ENCODE measurements at places on chromosomes 5 and 9.

DNA sequence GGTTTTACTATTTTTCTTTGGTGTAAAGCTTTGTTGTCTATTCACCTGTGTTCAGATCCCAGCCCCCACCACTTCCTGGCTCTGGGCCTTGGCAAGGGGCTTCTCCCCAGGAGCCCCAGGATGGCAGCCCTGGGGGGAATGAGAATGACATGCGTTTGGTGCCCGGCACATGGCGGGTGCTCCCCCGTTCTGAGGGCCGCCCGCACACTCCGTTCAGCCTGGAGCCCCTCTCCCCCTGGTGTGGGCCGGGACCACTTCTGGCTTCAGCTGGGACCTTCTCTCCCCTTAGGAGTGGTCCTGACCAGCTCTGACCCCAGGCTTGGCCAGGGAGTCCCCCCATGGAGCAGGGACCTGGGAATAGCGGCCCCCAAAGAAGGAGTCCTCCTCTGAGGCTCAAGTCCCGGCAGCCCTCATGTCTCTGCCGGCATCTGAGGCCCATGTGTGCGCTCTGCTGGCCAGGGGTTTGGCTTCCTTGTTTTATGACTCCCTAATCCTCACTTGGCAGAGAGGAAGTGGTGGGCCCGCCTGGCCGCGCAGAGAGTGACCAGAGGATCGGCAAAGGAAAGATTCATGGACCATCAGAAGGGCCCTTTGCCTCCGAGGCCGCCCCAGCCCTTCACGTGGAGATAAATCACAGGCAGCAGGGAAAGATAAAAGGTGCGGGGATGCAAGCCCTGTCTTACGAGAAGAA is 57.0 kb upstream of the LMX1B start:
- DNase-seq, result no peak

GRCh38 chr5:10984021-10984715 is 223.1 kb upstream of the DAP start:
- no peak for DNase-seq

DNA sequence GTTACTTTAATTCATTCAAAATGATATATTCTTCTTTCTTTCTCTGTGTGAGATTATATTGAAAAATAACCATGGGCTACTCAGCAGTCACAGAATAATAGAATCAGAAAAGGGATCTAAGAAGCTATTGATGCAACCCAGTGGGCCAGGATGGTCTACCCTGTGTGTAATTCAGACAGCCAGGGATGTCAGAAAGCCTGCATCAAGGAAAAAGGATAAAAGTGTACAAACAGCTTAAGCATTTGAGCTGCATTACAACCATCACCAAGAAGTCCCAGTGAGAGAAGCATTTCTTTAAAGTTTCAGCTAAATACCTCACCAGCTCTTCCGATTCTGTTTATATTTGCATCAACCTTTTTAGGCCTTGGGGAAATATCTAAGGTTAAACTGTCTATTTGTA is 37.8 kb upstream of the PPP3R2 start:
- no peak for DNase-seq

DNA sequence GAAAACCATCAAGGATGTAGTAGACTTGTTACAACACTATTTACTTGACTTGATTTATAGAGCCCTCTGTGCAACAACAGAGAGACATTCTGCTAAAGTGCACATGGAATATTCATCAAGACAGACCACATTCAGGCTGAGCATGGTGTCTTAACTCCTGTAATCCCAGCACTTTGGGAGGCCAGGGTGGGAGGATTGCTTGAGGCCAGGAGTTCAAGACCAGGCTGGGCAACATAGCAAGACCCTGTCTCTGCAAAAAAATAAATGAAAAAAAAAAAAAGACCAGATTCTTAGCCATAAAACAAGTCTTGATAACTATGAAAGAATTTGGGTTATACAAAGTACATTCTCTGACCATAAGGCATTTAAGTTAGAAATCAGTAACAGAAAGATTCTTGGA is 25.3 kb downstream of the DENND4C start:
- DNase-seq, result no peak

GRCh38 chr9:70578720-70579119 is 164.3 kb upstream of the KLF9 start:
- DNase-seq, result no peak

GRCh38 chr5:165209101-165209727 is 1703.8 kb downstream of the MAT2B start:
- DNase-seq, result peak; percentile 36

- no peak for DNase-seq
Observed at GRCh38 chr5:58477760-58478376, 13.4 kb upstream of the GAPT start.

GRCh38 chr5:4643190-4643589 is 496.9 kb upstream of the ADAMTS16 start:
- no peak for DNase-seq

DNA sequence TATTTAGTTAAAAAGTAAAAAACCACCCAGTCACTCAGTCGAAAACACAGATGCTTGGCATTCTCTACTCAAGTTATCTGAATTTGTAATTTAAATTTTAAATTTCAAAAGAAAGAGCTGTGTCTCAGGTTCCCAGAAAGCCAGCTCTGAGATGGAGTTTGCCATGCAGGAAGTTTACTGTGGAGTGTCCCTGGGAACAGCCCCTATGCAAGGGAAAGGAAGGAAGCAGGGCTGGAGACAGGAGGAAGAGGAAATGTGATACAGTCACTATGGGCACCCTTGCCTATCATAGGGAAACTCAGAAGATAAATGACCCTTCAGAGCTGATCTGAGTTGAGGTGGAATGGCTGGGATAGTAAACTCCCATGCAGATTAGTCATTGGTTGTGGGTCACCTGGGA is 408.8 kb upstream of the ACTBL2 start:
- no peak for DNase-seq

DNA sequence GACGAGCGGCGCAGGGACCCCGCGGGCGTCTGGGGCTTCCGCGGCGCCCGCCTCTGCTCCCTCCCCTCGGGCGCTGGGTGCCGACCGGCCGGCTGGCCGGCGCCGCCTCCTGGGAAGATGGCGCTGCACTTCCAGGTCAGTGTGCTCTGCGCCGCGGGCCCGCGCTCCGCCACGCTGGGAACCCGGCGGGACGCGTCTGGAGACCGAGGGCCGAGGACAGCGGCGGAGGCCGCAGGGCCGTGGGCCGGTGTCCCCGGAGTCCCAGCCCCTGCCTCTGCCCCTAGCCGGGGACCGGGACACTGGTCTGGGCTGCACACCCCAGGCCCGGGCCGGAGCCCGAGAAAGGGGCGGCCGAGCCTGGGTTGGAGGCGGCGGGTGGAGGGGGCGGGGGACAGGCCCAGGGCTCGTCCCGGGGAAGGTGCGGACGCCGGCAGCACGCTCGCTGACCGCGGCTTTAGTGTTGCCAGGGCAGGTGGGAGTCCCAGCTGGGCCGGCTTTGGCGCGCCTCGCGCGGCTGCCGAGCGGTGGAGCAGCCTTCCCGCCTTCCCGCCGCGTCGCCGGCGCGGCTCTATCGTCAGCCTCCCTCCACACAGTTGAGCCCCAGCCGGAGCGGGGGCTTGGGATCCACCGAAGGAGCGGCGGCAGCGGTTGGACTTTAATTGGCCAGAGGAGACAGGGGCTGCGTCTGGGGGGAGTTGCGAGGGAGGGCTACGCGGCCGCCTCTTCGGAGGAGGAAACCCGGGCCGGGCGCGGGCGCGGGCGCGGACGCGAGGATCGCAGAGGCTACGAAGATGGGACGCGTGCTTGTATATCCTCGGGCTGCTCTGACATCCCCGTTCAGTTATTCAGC is at the start of gene RANBP17:
RANBP17 (plus strand) TSS at position 102 of the 850 bp plus-strand sequence.
- peak; percentile 73 for DNase-seq

DNA sequence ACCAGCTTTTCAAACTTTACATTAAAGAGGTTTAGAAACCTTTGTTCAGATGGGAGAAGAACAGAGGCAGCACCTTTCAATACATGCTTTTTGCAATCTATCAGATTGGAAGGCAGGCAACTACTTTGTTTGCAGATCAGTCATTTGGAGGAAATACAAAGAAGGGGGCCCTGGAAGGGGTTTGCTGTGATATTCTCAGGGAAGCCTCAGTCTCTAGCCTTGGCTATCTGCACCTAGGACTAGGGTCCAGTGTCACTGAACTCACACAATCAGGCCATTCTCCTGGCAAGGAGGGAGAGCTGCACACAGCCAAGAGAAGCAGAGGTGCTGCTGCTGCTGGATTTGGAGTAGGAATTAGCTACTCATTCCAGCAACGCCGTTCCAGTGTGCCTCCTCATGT is 79.5 kb downstream of the CRB2 start:
- no peak for DNase-seq

DNA sequence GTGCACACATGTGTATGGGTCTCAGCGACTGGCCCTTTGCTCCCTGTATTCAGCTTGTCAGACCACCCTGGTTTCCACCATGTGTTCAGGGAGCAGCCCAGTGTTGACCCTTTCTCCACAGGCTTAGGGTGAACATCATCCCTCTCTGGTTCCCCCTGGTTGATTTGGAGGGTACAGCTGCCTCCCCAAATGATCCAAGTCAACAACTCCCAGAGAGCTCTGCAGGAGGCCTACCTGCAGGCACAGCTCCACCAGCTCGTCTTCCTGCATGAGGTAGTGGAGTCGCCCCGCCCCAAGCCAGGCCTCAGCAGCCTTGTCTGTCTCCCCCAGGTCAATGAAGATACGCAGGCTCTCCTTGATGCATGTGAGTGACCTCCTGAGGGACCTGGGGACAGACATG is 50.5 kb downstream of the SH3TC2 start:
- DNase-seq, result no peak

GRCh38 chr5:137092831-137093230 is 406.3 kb downstream of the SPOCK1 start:
- no peak for DNase-seq

GRCh38 chr9:109779711-109780452 is at the start of gene PALM2AKAP2:
Gene PALM2AKAP2 (plus strand): TSS chr9:109780198. CDS start chr9:109780489, 291 bp downstream.
- DNase-seq, result peak; percentile 75

- DNase-seq, result peak; percentile 82
Observed at GRCh38 chr9:112048924-112049691, 126.0 kb downstream of the SUSD1 start.

GRCh38 chr5:84274585-84275468 is 109.9 kb downstream of the EDIL3 start:
- DNase-seq, result peak; percentile 41

DNA sequence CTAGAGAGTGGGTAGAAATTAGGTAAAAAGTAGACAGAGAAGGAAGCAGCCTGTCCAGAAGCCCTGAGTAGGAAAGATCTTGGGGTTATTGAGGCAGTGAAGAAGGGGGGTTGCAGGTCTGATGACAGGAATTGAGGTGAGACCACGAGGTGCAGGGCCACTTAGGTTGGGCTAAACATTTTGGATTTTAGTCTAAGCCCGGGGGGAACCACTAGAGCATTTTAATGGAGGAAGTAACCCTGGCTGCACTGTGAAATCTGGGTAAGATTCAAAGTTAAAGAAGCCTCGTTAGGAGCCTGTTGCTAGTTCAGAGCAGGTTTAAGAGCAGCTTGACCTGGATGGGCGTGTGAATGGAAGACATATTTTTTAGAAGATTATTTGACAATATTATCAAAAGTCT is 38.3 kb downstream of the MAP3K1 start:
- no peak for DNase-seq

- DNase-seq, result no peak
Observed at GRCh38 chr5:95241635-95242034, 43.3 kb downstream of the MCTP1 start.

All from fibroblast of upper back skin (primary cell).